ENCODE measurements at places on chromosomes 6 and 20.

DNA sequence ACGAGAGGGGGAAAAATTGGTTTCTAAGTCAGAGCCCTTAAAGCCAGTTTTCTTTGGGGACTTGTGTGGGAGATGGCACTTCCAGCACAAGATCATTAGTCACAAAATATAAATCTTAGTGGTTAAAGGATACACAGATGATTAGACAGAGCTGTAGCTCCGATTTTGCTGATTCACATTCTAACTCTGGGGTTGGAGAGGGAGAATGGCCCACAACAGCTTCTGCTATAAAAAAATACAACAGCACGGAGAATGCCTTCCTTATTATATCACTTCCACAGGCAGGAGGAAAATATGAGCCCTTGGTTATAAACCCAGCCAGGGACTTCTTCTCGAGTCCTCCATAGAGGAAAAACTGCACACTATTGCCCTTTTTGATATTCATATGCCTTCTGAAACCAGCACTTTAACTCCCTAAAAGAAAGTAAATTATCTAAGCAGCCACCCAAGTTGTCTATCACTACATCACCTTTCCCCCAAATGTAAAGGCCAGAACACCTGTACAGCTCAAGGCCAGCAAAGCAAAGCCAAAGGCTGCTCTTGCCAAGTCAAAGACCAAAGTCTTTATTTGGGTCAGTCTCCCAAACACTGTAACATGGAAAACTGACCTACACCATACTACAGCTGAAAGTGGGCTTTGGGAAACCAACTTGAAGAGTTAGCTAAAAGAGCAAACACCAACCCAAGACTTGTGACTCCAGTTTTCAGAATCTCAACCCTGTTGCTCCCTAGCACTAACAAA, 10.4 kb downstream of the MRPL14 start:
- DNase-seq: no peak

GRCh38 chr6:158367816-158368215, 55.6 kb downstream of the TULP4 start:
- DNase-seq: no peak

DNA sequence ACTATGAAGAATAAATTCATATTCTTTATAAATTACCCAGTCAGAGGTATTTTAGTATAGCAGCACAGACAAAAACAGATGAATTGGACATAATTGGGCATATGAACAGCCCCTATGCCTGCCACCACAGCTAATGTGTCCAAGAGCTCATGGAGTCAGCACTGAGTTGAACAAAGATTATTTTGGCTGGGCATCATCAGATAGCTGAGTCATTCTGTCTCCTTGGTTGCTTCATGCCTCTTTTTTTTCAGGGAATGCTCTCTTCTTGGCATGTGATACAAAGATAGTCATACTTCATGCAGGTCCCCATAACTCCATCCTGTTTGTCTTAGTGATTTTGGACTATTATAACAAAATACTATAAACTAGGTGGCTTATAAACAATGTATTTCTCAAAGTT, 275.6 kb downstream of the TENT5A start:
- no peak for DNase-seq

GRCh38 chr6:39330476-39330875, 8.0 kb upstream of the KCNK16 start:
- DNase-seq: no peak

DNA sequence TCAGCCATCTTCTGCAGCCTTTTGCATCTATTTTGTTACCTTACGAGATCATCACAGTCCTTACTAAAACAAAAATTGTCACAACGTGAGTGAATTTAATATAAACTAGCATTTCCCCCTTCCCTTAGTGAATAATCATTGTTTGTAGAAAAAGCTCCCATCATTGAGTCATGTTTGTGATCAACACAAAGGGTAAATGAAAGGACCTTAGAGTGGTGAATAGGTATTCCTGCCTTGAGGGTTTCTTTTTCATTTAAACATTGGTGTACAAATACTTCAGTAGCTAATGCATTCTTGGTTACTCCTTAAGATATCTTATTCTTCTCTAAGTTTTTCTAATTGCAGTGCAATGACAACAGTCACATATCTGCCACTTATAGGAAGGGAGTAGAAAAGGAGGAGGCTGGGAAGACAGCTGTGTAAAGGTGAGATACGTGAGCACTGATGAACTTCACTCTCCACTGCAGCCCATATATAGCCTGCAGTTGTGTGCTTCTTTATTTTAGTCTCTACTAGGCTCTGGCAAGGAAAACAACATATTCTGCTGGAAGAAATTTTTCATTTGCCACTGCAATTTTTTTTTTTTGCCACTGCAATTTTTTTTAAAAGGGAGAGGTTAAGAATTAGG, 27.8 kb downstream of the ADGRG6 start:
- DNase-seq: no peak

- no peak for DNase-seq
Observed at GRCh38 chr6:3397229-3398164, 59.4 kb downstream of the SLC22A23 start.

GRCh38 chr20:43563429-43563828, 4.6 kb downstream of the SGK2 start:
- DNase-seq: no peak

- DNase-seq: no peak
Observed at GRCh38 chr20:46485431-46485830, 27.9 kb downstream of the ZNF334 start.

DNA sequence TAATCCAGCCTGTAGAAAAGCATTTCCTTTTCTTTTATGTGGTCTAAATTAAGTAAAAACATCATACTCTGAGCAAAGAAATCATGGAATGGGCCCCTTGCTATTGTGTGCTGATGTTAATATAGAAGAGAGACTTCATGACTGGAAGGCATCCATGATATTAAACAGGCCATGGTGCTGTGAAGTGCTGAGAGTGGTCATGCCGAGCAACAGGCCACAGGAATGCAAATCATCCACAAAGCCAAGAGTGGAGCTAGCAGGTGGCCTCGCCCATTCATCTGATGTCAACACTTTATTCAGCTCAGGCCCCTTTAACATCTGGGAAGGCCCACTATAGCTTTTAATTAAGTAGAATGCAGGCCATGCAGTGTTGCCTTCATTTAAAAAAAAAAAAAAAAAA, 115.2 kb upstream of the HMGCLL1 start:
- no peak for DNase-seq

GRCh38 chr6:43355862-43356590, 13.4 kb downstream of the ZNF318 start:
- no peak for DNase-seq

Measured in testis (tissue), 5 donors.